PC-9 (cell line): ENCODE measurements at places on chromosomes 3 and 15.

- no peak for DNase-seq
Measured at GRCh38 chr15:51672155-51672687, 9.1 kb upstream of the SCG3 start.

GRCh38 chr15:77036537-77037387 lies 34.1 kb downstream of the TSPAN3 start:
- DNase-seq = no peak

DNA sequence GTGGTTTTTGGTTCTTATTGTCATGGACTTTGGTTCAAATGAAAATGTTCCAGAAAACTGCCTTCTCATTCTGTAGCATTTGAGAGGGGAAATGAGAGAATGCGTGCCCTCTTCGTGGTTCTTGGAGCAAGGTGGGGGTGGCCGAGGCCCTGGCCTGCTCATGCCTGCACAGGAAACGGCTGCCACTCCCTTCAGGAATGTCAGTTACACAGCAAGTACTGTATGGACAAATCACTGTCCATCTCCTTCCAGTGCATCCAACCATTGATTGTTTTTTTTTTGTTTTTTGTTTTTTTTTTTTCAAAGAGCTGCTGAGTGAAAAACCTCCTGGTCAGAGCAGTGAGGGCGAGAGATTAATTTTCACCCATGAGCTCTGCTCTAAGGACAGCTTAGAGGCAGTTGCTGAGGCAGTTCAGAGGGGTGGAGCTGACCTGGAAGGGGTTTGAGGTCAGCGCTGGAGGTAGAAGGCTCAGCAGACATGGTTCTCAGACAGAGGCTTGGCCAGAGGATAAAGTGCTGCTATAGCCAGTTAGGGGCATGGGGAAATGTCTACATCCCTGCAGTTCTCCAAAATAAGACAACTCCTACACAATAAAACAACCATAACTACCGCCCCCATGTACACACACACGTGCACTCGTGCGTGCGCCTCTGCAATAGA lies 20.2 kb upstream of the KIF23 start:
- DNase-seq = no peak

DNA sequence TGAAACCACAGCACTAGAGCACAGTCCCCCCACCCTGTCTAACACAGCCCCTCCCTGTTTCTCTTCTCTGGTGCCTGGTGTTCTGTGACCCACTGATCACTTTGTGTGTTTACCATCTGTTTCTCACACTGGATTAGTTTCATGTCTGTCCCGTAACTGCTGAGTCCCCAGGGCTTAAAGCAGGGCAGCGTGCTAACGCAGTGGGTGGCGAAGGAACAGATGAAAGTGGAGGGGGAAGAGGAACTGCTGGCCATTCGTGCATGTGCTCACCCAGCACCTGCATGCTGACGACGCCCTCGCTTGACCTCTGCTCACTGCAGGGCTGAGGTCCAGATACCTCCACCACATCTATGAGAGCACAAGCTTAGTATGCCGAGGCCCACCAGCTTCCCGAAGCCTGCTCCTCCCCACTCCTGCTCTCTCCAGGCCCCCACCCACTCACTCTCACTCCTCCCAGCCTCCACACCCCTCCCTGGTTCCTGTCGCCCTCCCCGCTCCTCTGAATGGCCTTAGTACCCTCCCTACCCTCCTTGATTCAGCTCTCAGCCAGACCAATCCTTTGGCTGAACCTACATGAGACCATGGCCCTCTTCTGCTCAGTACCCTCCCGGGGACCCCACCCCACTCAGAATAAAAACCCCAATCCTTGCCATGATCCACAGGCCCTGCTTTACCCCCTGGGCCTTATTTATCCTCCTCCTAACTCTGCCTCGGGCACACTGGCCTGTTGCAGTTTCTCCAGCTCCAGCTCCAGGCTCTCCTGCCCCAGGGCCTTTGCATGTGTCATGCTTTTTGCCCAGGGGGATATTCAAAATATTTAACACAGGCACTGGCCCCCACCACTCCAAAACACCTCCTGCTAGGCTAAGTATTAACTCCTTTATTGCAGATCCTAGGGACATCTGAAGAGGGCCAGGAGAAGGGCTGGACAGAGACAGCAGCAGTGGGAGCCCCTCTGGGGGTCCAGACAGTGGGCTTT lies 15.1 kb upstream of the IQSEC1 start:
- no peak for DNase-seq

GRCh38 chr3:26369133-26369532 lies 253.4 kb upstream of the LRRC3B start:
- DNase-seq = no peak

GRCh38 chr3:78604341-78604740 lies 1163.5 kb downstream of the ROBO1 start:
- DNase-seq = no peak

DNA sequence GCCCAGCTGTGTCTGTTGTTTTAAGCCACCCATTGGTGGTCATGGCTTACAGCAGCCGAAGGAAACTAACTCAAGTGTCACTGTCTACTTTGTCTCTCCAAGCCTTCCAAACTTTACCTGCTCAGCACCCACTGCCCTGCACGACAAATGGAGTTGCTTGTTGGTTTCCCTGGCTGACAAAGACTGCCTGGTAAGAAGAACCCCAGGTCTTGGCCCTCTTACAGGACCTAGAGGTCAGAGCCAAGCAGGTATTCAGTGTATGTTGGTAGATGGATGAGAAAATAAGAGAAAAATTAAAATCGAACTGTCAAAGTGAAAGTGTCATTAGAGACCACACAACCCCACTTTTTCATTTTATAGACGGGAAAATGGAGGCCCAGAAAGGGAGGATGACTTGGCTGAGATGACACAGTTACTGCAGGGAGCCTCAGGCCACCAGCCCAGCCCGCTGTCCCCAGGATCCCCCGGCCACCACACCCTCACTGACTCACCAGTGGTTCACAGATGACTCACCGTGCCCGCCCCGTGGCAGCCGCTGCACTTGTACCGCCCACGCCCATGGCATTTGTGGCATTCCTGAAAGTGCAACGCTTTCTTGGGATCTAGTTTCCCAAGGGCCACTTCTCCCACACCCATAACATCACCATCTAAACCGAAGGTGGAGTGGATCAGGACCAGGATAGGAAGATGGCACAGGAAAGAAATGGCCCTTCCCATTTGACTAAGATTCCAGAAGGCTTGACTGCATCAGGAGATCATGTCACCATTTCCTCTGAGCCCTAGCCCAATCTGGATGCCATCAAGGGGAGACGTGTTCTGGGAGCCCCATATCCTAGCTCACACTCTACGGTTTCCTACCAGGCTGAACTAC lies 15.2 kb downstream of the SSUH2 start:
- DNase-seq = peak; percentile 90

- DNase-seq = no peak
Measured at GRCh38 chr3:68468695-68469375, 463.5 kb downstream of the TAFA4 start.

DNA sequence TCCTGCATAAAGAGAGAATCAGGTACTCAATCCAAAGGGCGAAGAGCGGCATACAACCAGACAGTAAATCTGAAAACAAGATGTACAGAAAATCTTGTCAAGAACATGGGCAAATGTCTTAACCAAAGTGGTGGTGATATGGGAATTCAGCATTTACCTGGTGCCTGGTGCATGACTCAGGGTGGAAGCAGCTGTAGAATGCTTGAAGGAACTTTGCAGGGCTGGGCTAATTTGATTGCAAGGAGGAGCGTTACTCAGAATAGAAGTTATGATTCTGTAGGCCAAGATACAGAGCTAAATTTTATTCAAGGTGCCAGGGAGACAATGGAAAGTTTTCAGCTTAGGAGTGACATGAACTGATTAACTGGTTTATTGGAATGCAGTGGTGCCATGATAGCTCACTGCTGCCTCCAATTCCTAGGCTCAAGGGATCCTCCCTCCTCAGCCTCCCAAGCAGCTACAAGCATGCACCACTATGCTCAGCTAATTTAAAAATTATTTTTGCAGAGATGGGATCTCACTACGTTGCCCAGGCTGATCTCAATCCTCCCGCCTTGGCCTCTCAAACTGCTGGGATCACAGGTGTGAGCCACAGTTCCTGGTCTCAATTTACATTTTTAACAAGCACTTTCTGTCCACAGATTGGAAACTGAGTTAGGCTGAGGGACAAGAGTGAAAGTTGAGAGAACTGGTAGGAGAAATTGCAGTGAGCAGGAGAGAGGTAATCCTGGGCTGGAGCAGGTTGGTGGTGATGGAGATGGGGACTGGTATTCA lies 91.5 kb upstream of the TBC1D5 start:
- peak; percentile 49 for DNase-seq

GRCh38 chr15:70063261-70063925 lies 34.3 kb downstream of the TLE3 start:
- DNase-seq = no peak

DNA sequence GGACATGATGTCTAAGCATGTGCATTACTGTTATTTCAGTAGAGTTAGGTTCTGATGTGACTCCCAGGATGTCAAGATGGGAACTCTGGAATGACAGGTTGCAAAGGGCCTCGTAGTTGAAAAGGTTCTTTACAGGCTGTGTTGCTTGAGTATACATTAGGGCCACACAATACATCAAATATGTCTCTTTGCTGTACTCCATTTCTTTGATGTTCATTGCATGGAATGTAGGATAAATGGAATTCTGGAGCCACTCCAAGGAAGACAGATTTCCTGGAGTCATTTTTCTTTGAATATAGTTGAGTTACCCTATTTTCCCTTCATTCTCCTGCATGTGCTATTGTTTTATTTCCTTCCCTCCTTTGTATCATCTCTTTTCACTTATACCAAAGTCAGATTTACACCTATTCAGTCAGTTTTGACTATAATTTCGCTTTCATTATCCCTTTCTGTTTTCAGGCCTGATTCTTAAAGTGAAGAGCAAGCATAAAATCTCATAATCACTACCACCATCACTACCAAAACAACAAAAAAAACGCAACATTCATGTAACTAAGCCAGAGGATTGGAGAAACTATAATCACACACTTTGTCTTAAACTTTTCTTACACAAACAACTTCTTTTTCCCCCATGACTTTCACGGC lies 61.2 kb upstream of the PTX3 start:
- no peak for DNase-seq

GRCh38 chr3:83393276-83393675 lies 1565.5 kb upstream of the CADM2 start:
- DNase-seq = no peak

DNA sequence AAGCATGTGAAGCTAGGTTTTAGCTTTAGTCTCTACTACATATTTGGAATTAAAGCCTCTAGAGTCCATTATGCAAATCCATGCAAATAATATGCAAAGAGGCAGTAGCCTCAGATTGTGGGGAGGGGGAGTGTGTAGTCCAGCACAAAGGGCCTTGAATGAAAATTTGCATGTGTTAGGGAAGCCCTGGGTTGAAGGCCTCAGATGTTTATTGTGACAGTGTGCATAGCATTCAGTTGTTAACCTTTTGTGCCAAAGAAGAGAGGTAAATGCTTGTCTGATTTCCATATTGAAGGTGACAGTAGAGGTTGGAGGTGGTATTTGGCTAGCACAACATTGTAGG lies 24.5 kb upstream of the BFSP2 start:
- DNase-seq = no peak

- no peak for DNase-seq
Measured at GRCh38 chr3:133236901-133237300, 163.0 kb upstream of the BFSP2 start.

DNA sequence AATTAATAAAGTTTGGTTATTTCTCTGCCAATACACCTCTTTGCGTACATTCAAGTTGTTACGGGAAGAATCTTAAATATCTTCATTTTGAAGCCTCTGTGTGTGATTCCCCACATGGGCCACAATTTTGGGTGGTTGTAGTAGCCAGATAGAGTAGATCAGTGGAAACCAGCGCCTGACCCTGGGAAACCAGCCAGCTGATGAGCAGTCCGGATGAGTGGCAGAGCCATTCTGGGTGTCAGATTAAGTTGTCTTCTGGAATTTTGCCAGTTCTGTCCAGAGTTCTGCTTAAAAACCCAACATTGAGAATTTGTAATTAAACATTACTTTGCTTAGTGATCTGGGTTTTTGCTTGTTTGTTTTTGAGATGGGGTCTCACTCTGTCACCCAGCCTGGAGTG lies 49.7 kb downstream of the MRPS25 start:
- no peak for DNase-seq

DNA sequence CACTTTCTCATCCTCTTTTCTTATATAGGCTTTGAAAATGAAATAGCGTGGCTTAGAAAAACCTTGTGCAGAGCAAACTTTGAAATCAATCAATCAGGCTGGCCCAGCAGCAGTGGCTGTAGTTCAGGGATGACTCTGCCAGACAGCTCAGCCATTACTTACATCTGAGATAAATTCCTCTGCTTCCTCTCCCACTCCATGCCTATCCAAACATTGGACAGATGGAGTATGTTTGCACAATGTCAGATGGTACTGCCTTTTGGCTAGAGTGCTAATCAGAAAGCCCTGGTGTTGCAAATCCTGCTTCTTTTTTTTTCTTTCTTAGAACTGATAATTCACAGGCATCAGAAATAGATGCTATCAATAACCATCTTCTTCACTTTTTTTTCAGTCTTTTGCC lies 1065.1 kb downstream of the AGBL1 start:
- DNase-seq = no peak

DNA sequence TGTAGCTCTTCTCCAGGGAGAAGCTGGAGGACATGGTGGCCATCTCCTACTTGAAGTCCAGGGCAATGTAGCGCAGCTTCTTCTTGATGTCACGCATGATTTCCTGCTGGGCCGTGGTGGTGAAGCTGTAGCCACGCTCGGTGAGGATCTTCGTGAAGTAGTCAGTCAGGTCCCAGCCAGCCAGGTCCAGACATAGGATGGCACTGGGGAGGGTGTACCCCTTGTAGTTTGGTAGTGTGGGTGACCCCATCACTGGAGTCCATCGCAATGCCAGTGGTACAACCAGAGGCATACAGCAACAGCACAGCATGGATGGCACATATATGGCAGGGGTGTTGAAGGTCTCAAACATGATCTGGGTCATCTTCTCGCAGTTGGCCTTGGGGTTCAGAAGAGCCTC lies 7.0 kb upstream of the LPCAT4 start:
- DNase-seq = no peak

DNA sequence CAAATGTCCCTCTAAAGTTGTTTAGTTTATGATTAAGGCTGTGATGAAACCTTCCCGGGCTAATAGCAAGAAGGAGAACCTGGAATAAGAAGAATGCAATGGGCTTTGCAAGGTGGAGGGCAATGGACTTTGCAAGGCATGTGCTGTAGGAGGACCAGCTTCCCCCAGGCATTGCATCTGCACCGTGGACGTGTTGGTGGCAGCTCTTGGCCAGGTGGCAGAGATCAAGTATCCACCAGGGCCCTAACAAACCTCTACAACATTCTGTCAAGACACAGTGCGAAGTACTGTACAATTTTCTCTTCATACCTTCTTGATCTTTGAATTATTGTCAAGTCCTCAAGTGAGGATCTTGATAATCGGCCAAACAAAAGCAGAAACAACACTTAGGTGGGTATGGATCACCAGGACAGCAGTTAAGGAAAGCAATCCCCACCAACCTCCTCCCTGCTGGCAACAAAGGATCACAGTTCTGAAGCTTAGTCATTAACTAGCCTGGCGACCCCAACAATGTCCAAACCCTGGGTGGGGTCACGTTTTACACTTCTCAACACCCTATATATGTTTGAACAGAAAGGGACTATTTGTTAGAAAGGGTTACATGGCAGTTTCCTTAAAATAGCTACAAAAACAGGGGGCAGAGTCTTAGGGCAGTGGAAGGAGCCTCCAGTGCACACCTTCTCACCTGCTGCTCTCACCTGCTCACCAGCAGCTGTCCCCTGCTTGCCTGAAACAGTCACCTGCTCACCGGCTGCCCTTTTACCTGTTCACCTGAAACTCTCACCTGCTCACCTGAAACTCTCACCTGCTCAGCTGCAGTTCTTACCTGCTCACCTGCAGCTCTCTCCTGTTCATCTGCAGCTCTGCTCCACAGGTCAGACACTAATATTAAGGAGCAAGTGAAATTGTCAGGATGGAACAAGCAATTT lies 137.9 kb upstream of the LIPC start:
- DNase-seq = peak; percentile 66

GRCh38 chr3:60475096-60475495 lies 776.2 kb downstream of the FHIT start:
- DNase-seq = no peak
